ENCODE measurements at places on chromosomes 6 and 20.

GRCh38 chr20:21933526-21933925 lies 228.1 kb downstream of the PAX1 start:
- DNase-seq = no peak

DNA sequence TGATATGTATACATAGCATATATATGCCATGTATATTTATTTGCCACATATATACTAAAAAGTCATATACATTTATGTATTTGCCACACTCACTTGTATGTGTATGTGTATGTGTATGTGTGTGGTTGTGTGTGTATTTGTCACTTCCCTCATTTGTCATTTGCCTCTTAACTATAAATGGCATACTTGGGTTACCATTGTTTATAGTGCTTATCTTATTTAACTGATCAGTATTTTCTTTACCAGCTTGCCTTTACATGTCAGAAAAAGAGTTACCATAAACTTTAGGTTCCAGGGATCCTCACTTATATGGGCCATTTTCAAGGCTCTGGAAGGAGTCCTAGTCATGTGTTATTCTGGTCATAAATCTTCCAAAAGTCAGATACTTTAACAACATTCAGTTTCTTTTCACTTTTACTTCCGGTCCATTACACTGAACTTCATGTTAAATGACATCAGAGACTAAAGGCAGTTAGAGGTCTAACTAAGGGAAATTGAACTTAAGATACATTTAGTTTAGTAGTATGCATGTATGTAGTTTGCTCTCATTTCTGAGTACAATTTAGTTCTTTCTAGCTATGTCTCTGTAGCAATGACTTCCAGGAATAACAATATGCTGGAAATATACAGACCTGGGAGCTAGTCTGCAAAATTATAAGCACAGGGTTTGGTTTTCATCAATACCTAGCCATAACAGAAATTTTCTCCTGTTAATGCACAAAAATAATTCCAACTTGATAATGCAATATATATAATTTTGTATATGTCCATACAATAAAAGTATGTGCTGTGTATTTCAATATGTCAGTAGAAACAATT lies 33.7 kb upstream of the HIVEP1 start:
- no peak for DNase-seq

DNA sequence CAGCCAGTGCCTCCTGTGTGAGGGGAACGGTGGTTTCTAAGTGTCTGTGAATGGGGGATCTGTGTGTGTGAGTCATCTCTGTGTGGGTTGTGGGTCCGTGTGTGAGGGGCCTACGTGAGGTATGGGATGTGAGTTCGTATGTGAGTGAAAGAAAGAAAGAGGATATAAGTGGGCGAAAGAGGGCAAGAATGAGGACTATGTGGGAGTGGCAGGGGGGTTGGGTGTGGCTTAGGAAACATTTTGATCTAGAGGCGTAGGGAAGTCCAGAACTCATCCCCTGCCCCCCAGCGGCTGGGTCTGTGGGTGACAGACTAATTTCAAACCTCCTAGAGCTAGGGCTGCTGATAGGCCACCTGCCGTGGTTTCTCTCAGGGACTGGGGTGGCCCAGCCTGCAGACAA lies 35.5 kb downstream of the DHX35 start:
- no peak for DNase-seq

- DNase-seq = no peak
Measured at GRCh38 chr6:103277936-103278335, 1581.8 kb downstream of the HACE1 start.

- no peak for DNase-seq
Measured at GRCh38 chr6:37624606-37625574, 72.8 kb downstream of the MDGA1 start.

GRCh38 chr20:53126185-53126584 lies 154.0 kb downstream of the TSHZ2 start:
- DNase-seq = no peak

- DNase-seq = peak; percentile 12
Measured at GRCh38 chr6:7806711-7807110, 80.8 kb downstream of the BMP6 start.

GRCh38 chr6:87772597-87773530 lies 70.8 kb upstream of the AKIRIN2 start:
- no peak for DNase-seq

DNA sequence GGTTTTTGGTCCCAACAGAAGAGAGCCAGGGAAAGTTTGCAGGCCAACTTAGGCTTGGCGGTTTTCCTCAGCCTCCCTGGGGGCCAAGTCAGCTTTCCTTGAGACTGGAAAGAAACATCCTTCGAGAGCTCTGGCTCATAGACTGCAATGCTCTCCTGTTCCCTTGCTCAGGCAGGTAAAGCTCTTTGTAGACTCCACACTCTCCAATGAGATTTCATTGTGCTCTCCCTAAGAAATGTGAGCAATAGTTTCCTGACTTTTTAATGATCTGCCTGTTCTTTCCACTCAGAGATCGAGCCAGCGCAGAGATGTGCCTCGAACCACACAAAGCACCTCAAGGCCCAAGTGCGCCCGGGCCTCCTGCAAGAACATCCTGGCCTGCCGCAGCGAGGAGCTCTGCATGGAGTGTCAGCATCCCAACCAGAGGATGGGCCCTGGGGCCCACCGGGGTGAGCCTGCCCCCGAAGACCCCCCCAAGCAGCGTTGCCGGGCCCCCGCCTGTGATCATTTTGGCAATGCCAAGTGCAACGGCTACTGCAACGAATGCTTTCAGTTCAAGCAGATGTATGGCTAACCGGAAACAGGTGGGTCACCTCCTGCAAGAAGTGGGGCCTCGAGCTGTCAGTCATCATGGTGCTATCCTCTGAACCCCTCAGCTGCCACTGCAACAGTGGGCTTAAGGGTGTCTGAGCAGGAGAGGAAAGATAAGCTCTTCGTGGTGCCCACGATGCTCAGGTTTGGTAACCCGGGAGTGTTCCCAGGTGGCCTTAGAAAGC lies 13.9 kb downstream of the TNFAIP3 start:
- no peak for DNase-seq

- DNase-seq = peak; percentile 14
Measured at GRCh38 chr6:158072083-158072721, 90.5 kb downstream of the SYNJ2 start.

- peak; percentile 68 for DNase-seq
Measured at GRCh38 chr20:36098364-36098763, 56.2 kb upstream of the EPB41L1 start.

DNA sequence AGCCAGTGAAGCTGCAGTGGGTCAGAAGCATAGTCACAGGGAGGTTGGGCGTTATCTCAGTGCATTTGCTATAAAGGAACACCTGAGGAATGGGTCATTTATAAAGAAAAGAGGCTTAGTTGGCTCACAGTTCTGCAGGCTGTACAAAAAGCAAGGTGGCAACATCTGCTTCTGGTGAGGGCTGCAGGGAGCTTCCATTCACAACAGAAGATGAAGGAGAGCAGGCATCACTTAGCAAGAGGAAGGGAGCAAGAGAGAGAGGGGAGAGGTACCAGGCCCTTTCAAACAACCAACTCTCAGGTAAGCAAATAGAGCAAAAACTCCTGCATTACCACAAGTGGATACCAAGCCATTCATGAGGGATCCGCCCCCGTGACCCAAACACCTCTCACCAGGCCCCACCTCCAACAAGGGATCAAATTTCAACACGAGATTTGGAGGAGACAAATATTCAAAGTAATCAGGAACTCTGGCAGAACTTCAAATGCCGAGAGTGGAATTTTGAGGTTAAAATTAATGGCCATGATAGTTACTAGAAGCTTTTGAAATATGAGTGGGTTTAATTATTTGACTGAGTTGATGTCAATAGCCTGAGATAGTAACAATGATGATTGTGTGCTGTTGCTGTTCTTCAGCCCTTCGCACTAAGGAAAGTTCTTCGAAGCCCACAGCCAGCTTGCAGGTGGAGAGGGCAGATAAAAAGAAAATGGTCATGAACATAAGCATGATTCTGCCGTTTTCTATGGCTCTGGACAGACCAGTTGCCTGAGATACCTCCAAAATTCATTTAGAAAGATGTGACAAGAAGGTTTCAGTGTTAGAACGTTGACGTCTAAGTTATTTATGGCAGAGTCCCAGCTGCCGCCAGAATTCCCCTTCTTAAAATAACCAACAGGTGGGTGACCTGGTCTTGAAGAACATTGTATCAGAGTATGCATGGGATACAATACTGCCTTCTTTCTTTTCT lies 55.3 kb upstream of the ADTRP start:
- no peak for DNase-seq

DNA sequence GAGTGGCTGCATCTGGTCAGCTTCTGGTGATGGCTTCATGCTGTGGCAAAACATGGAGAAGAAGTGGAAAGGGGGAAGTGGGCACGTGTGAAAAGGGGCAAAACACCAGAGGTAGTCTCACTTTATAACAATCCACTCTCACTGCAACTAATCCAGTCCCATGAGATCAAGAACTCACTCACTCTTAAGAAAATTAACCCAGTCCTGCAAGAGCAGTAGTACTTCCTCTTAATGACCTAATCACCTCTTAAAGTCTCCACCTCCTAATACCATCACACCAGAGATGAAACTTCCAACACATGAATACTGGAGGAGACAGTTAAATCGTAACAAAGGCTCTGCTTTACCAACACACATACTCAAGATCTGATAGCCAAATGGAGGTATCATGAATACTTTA lies 152.6 kb downstream of the THEMIS start:
- no peak for DNase-seq

DNA sequence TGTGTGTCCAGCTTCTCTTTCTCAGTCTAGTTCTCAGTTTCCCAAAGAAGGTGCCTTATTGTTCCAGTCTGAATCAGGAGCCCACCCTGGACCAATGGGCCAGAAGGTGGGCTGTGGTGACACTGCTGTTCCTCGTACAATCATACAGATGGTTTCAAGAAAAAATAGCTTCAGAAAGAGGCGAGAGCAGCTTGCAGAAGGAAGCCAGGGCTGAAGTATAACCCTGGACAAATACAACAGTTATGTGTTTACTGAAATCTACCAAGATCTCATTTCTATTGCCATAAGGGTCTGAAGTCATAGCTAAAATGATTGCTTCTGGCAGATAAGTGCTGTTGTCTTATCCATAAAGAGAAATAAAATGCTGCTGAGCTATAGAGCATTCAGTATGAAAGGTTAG lies 75.4 kb downstream of the PFDN4 start:
- DNase-seq = no peak

DNA sequence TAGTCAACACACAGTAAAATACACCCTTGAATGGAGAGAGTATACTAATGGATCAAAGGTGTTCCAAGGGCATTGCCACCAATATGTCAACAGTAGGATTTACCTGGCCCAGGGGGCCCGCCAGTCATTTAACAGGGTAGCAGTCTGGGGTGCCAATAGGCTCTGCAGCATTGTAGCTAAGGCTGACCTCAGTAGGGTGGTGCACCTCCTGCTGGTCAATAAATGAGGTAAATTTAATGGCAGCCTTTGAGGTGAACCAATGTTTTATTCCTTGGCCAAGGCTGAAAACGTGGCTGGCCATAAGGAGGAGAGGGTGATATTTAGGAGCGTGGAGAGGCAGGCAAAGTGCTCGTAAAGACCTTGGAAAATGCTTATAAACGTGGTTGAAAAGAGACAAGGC lies 147.2 kb downstream of the RPS12 start:
- no peak for DNase-seq

GRCh38 chr20:61295682-61296628 lies 43.9 kb downstream of the CDH4 start:
- DNase-seq = peak; percentile 27

- no peak for DNase-seq
Measured at GRCh38 chr6:163123098-163123497, 291.4 kb upstream of the QKI start.

Data from NCI-H226 (cell line).